ENCODE measurements at places on chromosomes 2 and 18.
A peak's percentile ranks its signal among the peaks of the same experiment; 100 is the strongest.

DNA sequence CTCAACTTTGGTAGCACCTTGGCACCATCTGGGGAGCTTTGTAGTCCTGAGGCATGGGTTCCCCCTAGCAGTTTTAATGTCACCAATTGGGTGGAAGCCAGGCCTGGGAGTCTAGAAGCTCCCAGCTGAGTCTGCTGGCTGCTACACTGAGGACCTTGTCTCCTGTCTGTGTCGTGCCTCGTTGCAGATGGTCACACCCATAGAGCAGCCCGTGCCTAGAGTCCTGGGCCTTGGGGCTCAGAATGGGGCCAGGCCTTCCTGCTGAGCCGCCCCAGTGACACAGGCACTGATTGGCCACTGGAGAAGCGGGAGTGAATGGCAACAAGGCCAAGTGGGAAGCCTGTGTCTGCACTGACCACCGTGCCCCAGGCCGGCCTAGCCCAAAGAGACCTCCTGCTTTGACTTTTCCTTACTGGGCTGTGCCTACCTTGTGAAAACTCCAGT, 113.2 kb downstream of the SH3RF3 start:
- DNase-seq: no peak

DNA sequence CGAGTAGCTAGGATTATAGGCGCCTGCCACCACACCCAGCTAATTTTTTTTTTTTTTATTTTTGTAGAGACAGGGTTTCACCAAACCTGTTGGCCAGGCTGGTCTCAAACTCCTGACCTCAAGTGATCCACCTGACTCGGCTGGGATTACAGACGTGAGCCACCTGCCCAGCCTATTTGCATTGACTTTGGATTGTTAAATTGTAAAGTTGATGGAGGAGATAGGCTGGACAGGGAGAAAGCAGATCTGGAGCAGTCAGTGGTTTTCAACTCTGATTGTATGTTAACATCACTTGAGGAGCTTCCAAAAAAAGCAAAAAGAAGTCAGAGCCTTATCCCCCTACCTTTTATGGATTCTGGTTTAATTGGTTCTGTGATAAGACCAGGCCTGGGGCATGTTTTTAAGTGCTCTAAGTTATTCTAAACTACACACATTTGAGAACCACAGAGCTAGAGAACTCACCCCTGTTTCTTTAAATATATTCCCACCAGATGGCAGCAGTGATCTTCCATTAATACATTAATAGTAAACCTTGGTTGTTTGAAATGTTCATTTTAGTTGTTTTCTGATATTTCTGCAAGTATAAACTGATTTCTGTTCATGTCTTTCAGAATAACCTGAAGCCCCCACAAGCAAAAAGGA, 7.5 kb downstream of the C2orf49 start:
- no peak for DNase-seq

DNA sequence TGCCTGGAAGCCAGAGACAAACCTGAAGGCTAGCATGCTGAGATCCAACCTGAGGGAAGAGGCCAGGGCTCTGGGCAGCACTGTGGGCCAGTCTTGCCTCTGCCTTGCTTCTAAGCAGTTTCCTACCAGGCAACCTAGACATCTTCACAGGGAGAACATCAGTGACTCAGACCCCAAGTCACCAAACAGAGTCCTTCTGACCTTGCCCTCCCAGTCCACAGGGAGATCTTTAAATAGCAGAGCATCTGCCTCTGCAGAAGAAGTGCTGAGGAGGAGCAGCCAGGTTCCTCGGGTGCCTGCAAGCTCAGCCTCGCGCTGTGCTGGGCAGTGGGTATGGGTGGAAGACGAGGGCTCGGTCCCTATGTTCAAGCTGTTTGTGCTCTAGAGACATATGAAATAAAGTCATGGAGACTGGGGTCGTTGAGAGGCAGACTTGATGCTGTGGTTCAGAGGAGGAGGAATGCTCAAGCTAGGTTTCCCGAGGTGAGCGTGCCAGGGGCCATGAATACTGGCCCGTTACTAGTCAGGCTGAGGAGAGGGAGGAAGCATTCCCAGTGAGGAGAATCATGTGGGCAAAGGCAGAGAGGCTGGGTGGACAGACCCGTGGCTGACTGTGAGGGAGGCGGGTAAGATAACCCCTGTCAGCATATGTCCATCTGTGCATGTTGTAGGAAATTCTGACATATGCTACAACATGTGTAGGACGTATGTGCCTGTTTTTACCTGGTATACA, 66.5 kb downstream of the BOLA3 start:
- no peak for DNase-seq

- DNase-seq: no peak
These were observed 31.5 kb upstream of the TANC1 start for GRCh38 chr2:158936978-158937377.

DNA sequence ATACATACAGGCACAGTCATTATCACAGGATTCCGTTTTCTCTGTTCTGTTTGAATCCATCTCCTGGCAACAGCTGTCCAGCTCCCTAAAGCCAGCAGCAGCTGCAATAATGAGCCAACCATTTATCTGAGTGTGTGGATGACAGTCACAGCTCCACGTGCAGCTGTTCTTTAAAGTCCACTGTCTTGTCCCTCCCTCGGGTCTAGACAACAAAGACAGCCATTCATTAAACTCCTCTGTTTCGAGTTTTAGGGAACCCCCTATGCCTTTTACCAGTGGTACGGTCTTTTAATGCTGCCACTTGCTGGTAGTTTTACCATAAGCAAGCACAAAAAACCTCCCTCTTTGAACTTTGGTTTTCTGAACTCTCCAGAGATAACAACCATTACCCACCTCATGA, 16.0 kb upstream of the MSGN1 start:
- DNase-seq: no peak

- peak; percentile 4 for DNase-seq
These were observed 455.8 kb downstream of the SETBP1 start for GRCh38 chr18:45136381-45137086.

GRCh38 chr2:230928701-230929380, 3.8 kb upstream of the GPR55 start:
- DNase-seq: no peak

- DNase-seq: no peak
These were observed 169.1 kb downstream of the NDUFA10 start for GRCh38 chr2:239855863-239856587.

DNA sequence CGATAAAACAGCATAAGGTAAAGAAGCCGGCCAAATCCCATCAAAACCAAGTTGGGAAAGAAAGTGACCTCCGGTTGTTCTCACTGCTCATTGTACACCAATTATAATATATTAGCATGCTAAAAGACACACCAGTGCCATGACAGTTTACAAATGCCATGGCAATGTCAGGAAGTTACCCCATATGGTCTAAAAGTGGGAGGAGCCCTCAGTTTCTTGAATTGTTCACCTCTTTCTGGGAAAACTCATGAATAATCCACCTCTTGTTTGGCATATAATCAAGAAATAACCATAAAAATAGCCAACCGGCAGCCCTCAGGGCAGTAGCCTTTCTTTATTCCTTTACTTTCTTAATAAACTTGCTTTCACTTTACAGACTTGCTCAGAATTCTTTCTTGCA, 544.9 kb upstream of the SETBP1 start:
- DNase-seq: no peak

GRCh38 chr2:226337941-226338600, 461.5 kb downstream of the IRS1 start:
- no peak for DNase-seq

- DNase-seq: no peak
These were observed 28.9 kb upstream of the LMAN1 start for GRCh38 chr18:59387687-59388565.

GRCh38 chr2:15971351-15971750, 31.0 kb downstream of the MYCN start:
- DNase-seq: no peak

DNA sequence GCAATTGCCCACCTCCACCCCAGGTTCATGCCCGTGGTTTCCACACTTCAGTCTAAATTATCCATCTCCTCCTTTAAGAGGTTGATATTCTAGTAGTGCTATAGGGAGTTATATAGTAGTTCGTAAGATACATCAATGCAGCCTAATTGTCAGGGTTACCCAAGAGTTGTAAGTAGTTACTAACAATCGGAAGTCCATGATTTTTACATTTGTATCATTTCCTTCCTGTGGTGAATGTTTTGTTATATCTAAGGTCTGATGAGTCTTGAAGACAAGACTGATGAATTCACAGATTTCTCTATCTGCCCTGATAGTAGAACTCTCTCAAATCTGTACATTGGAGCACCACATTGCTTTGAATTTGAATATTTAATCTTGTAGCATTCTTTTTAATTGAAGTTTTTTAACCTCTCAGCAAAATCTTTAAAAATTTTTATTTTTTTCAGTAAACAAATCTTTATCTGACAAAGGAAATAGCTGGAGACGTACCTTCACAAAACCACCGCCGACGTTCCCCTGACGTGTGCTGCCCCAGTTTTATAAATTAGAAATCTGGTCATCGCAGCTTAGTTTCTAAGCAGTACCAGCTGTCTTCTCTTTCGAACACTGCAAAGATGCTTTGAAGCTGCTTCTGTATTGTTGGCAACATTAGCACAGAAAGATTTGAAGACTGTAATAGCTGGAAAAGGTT, 264.5 kb downstream of the SOCS6 start:
- no peak for DNase-seq

DNA sequence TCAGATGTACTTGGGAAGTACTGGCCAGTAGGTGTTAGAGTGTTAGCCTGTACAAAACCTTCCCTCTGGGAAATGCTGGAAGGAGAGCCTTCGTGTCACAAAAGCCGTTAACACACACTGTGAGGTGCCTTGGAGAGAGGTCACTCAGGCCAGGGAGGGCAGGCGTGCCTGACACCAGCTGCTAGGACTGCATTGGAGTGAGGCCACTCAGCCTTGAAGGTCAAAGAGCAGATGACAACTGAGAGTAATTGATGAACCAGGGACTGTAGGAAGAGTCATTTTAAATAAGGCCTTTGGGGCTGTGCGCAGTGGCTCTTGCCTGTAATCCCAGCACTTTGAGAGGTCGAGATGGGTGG, 45.4 kb downstream of the ASAP2 start:
- no peak for DNase-seq

- no peak for DNase-seq
These were observed 18.7 kb downstream of the SP140 start for GRCh38 chr2:230244211-230244610.

- no peak for DNase-seq
These were observed 25.0 kb upstream of the PDIA6 start for GRCh38 chr2:10837298-10838266.

DNA sequence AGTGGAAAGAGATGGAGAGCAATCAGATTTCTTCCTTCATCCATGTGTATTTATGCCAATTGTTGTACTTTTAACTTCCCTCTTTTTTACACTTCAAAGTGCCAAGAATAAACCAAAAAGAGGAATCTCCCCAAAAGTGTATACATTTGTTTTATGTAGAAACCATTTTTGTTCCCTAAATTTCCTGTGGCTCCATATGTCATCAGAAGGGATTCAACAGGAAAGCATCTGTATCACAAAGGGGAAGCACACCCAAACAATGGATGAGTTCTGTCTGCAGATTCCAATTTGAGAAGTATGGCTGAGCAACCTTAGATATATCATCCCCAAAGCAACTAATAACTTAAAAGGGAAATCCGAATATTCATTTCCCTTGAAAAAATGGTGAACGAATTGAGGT, 275.0 kb downstream of the MREG start:
- no peak for DNase-seq

- no peak for DNase-seq
These were observed 693.9 kb upstream of the ID2 start for GRCh38 chr2:7987992-7988391.

GRCh38 chr2:50720697-50721315, 311.1 kb downstream of the NRXN1 start:
- DNase-seq: no peak

DNA sequence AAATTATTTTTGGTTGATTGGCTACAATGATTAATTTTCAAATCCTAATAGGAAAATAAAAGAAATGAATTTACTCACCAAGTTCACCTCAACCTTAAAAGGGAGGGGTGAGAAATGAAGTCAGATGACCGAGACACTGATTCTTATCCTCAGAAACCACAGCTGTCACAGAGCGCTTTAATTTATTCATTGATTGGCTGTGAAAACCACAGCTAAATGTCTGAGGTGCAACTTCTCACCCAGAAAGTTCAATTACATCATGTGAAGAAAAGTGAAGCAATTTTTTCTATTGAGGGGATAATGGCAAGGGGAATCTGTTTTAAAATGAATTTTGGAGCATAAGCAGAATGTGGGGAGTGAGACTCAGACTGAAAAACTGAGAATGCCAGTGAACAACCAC, 128.4 kb downstream of the RNF152 start:
- no peak for DNase-seq

DNA sequence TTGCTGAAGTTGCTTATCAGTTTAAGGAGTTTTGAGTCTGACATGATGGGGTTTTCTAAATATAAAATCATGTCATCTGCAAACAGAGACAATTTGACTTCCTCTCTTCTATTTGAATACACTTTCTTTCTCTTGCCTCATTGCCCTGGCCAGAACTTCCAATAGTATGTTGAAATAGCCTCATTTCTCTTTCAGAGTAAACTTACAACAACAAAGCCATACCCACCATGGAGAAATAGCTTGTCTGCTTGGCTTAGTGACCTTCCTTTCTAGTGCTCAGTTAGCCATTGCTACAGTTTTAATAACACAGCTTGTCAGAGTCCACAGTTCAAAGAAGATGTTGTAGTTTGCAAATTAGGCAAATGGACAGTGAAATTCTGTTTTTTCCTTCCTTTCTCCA, 228.0 kb downstream of the ETAA1 start:
- DNase-seq: no peak

GRCh38 chr2:159379181-159379580, 92.7 kb upstream of the WDSUB1 start:
- DNase-seq: no peak

- DNase-seq: no peak
These were observed 211.1 kb upstream of the FAM98A start for GRCh38 chr2:33810046-33810835.

DNA sequence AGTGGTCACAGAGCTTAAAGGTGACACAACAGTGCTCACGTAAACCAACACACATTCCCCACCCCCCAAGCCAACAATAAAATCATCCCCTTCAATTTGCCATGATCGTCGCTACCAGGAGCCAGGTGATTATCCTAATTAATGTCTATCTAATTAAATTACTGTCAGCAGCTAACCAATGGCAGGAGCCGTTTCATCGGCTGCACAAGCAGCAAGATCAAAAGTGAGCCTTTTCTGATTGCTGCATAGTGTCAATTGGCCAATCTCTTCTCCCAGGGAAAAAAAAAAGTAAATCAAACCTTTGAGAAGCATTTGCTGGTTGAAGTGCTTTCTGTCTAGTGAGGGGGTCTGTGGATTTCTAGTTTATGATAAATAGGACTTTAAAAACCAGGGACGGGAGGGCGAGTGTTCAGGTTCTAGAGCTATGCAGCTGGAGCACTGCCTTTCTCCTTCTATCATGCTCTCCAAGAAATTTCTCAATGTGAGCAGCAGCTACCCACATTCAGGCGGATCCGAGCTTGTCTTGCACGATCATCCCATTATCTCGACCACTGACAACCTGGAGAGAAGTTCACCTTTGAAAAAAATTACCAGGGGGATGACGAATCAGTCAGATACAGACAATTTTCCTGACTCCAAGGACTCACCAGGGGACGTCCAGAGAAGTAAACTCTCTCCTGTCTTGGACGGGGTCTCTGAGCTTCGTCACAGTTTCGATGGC, at the start of gene TBR1:
TBR1 (plus strand) TSS at position 311 of the 721 bp plus-strand sequence; CDS start at position 425, 114 bp downstream.
- DNase-seq: no peak

GRCh38 chr2:60804473-60804872, 48.4 kb downstream of the PAPOLG start:
- DNase-seq: no peak

- DNase-seq: peak; percentile 13
These were observed 354.6 kb upstream of the SETBP1 start for GRCh38 chr18:44325903-44326635.

- DNase-seq: no peak
These were observed 9.2 kb downstream of the SLC4A5 start for GRCh38 chr2:74333896-74334586.

GRCh38 chr2:222864296-222864695, 3.5 kb downstream of the ACSL3 start:
- DNase-seq: no peak

Measured in NK-92 treated with Interleukin-12 subunit alpha and Interleukin-12 subunit beta, amount 100 ng/mL, for 24 hours (cell line).